ENCODE measurements at places on chromosomes 6 and 20.

DNA sequence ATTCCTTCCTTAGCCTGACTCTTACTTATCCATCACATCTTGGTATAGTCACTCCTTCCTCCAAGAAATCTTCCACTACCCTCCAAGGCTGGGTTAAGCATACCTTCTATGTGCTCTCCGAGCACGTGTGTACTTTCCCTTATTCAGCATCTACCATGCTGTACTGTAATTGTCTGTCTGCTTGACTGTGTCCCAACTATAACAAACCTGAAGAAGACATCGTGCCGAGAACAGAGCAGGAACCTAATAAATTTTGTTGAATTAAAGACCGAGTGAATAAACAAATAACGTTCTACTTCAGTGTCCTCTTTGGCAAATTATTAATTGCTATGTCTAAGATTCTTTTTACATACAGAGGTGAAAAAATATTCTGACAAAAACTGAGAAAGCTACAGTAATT, 35.8 kb downstream of the USP49 start:
- DNase-seq, result no peak

- peak; percentile 10 for DNase-seq
Measured at GRCh38 chr6:150541576-150541975, 58.1 kb upstream of the PLEKHG1 start.

- DNase-seq, result no peak
Measured at GRCh38 chr6:142258305-142258704, 43.5 kb upstream of the ADGRG6 start.

DNA sequence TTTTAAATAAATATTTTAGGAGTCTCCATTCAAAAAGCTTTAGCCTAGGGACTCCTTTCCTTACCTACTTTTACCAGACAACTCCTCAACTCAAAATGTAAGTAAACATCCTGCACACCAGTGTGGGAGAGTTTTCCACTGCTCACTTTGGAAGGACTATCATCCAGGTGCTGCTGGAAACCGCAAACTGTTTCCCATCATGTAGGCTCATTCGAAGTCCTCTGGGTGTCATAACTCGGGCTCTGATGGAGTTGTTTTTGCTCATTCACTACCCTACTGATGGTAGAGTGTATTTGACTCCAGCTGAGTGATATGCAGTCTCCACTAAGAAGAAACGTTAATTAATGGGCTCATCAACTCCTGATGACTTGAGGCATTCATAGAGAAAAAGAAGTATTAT, 136.5 kb upstream of the AKAP12 start:
- DNase-seq, result no peak

DNA sequence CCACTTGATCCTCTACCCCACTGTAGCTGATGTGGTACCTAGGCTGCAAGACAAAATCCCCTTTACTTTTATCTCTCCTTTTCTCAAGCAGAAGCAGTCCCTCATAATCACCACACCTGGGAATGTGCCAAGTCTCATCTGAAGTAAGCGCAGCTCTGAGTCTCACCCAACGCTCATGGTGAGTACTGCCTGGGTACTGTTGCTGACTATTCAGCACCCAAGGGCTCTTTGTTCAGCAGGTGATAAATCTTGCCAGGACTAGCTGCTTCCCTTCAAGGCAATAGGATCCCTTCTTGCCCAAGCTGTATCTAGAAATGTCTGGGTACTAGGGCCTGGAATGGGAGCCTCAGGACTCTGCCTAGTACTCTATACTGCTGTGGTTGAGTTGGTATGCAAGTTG, 70.9 kb downstream of the GCLC start:
- DNase-seq, result no peak

- no peak for DNase-seq
Measured at GRCh38 chr6:136969433-136969832, 47.3 kb downstream of the SLC35D3 start.

DNA sequence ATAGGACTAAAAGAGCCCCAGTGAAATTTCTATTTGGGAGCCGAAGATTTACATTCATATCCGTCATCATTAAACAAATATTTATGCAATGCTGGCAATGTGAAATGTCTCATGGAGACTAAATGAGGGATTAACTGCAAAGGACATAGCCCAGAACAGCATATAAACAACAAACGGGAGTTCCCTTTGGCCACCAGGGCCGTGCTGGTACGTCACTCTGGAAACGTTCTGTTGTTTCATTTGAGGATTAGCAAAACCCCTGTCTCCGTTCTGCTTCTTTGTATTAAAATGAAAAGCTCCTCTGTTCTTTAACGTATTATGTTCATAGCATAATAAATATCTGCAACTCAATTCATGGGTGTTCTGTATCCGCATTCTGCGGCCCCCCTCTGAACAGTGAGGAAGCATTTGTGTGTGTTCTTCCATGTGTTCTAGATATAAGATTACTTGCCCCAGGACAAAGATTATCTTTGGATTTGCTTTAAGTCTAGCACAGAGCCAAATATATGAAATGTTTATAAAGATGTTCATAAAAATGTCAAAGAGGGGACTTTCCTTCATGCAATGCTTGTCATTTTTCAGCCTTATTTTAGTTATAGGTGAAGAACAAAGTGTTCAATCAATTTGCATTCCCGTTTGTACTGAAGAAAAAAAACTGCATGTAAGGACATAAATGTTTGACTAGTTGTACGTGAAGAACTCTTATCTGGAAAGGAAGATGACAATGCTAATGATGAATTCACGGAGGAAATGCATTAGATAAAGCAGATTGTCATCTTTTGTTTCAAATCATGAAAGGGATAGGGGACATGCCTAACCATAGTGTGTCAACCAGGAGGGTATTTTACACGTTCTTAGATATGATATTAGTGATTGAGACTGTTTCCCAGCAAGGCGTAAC, 90.0 kb upstream of the TNFAIP3 start:
- DNase-seq, result no peak

DNA sequence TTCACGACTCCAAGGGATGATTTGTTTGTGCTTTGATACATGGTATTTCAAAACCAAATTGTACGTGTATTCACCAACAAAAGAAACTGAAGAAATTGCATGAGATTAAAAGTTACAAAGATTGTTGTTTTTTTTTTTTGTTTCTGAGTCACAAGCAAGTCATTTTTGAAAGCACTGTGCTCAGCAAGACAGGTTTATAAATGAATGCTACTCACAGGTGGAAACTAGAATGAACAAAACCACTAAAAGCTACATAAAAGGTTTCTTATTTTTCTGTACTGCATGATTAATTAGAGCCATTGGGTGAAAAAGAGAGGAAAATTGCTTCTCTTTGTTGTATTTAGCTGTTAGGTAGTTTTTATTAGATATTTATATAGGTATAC, 90.2 kb upstream of the RIPOR2 start:
- no peak for DNase-seq

DNA sequence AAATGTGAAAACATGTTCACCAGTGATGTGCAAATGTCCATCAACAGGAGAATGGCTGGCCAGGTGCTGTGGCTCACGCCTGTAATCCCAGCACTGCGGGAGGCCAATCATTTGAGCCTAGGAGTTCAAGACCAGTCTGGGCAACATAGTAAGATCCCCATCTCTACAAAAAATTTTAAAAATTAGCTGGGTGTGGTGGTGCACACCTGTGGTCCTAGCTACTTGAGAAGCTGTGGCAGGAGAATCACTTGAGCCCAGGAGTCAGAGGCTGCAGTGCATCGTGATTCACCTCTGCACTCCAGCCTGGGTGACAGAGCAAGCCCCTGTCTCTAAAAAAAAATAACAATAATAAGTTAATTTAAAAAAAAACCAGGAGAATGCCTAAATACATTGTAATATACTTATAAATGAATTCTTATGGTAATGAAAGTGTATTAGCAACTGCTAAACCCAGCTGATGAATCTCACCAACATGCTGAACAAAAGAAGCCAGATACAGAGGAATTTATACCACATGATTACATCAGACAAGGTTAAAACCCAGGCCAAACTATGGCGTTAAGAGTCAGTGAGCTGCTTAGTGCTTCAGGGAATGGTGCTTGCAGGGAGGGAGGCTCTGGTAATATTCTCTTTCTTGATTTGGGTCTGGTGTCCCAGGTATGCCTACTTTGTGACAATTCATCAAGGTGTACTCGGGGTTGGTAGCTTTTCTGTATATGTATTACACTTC, 36.4 kb downstream of the RPP40 start:
- DNase-seq, result no peak

- no peak for DNase-seq
Measured at GRCh38 chr6:69704916-69705315, 91.9 kb downstream of the LMBRD1 start.

DNA sequence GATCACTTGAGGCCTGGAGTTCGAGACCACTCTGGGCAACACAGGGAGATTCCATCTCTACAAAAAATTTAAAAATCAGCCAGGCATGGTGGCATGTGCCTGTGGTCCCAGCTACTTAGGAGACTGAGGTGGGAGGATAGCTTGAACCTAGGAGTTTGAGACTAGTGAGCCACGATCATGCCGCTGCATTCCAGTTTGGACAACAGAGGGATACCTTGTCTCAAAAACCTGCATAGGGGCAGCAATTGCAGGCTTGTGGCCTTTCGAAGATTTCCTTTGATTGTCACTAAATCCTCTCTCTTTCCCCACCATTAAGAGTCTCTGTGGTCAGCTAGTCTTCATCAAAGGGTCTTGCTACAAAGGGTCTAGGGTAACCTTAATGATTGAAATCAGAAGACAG, 60.3 kb downstream of the UTRN start:
- no peak for DNase-seq

DNA sequence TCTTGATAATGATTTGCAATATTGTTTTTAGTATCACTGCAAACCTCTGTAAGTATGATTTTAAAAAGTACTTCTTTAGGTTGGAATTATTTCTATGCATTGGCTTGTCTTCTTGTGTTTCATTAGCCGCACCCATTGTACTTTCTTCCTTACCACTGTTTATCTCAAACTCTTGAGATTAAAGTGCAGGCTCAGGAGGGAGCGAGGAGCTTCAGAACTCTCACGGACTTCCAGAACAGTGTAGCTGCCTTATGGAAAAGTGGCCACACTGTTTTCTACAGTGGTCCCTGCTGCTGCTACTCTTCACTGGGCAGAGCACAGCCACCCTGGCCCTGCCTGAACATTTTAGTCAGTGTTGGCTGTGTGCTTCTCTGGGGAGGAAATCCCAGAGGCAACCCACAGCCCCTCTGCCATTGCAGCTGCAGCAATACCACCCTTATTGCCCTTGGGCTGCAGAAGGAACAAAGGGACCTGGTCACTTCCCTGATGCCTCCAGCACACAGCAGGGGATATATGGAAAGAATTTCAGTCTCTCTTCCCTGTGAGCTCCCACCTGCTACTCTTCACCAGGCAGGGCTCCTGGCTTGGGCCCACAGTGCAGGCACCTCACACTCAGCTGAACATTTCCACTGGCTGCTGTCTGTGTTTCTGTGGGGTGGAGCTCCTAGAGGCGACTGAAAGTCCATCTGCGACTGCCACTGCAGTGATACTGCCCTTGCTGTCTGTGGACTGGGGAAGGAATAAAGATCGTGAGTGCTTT, 91.7 kb upstream of the MAP3K4 start:
- no peak for DNase-seq

- no peak for DNase-seq
Measured at GRCh38 chr6:71309656-71310055, 21.0 kb downstream of the OGFRL1 start.

DNA sequence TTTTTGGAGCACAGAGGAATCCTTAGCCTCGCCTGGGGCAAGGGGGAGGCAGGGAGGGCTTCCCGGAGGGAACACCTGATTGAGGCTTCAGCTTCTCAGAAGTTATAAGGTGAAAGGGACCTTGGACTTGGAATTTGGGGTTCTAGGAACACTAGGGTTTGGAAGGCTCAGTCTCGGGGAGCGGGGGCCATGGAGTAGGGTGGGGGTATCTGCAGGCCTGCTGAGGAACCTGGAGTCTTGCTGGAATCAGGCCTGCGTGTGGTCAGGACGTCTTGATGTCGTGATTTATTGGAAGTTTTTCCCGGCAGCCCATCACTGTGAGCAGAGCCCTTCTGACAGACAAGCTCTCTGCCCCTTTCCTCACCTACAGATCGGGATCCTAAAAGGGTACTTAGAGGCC, 50.7 kb downstream of the EFCAB8 start:
- no peak for DNase-seq

DNA sequence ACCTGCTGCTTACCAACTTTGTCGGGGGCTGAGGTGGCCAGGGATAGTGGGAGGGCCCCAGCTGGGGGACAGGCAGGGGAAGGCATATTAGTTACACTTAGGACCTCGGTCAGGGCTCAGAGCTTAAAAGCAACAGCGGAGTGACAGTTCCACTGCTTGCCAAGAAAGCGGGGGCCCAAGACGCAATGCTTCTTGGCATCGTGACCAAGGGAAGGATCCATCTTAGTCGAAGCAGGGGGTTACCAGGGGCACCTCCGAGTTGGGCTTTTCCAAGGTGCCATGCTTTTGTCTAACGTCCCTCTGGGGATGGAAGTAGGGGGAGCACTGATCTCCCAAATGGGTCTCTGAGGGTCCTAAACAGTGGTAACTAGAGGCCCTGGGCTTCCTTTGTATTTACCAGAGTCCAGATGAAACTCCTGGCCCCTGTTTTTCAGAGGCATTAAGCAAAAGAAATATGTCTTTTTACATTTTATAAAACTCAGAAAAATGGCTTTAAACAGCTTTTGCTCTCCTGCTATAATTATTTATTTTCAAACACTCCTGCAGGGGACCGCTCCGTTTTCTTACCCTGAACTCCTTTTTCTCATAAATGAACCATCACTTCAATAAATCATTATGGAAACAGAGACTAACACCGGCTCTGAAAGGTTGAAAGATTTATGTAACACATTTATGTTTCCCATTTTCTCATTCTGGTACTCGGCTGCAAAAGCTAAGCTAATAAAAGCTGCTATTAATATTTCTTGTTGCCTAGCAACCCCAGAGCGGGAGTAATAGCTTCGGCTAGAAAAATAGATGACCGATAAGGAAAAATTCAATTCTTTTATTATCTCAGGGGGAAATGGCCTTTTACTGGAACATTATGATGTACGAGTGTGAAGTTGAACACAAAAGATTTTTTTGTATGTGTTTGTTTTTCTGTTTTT, 100.4 kb downstream of the TOX2 start:
- no peak for DNase-seq

DNA sequence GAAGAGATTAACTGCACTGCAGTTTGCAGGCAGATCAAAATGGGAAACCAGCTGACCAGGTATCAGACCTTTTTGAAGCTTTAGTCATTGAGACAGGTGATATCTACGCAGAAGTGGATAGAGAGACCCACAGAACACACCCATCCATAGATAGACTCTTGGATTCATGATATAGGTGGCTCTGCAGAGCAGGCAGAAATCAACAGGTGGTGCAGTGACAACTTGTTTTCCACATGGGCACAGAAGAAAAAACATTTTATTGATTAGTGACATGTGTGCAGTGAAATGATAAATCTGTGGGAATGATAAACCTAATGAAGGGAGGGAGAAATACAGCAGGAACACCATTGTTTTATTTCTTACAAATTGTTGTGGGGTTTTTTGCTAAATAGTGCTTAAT, 45.2 kb downstream of the NUDT3 start:
- DNase-seq, result peak; percentile 40

DNA sequence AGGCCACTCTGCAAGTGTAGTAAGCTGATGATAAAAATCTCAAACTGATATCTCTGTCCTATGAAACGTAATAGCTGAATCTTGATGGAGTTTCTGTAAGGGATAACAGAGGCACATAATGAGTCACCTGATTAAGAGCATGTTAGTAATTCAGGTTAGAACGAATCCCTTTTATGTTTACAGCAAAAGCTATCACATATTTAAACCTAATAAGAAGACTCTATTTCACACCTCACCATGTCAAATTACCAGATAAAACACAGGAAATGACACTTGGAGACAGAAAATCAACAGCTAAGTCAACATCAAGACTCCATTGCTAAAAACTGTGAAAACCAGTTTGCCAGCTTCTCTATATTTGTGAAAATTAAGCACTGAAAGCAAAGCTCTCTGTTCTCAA, 11.8 kb downstream of the CST7 start:
- no peak for DNase-seq
